ENCODE measurements at places on chromosomes 6 and 20.

- no peak for DNase-seq
Measured at GRCh38 chr20:32581839-32582658, 3.1 kb downstream of the NOL4L start.

DNA sequence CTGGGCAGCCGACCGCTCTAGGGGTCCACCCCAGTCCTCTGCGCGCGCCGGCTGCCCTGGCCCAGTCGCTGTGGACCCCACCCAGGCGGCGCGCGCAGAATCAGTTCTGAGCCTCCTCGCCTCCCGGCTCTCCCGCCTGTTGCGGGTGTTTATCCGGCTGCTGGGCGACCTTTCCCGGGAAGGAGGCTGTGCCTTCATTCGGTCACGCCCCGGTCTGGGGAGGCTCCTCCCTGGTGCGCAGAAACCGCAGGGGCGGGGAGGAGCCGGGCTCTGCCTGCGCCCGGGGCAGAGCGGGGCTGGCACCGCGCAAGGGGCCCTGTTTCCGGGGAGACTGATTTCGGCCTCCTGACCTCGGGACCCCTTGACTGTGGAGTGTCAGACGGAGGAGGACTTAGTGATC lies 80.8 kb upstream of the EYS start:
- no peak for DNase-seq

DNA sequence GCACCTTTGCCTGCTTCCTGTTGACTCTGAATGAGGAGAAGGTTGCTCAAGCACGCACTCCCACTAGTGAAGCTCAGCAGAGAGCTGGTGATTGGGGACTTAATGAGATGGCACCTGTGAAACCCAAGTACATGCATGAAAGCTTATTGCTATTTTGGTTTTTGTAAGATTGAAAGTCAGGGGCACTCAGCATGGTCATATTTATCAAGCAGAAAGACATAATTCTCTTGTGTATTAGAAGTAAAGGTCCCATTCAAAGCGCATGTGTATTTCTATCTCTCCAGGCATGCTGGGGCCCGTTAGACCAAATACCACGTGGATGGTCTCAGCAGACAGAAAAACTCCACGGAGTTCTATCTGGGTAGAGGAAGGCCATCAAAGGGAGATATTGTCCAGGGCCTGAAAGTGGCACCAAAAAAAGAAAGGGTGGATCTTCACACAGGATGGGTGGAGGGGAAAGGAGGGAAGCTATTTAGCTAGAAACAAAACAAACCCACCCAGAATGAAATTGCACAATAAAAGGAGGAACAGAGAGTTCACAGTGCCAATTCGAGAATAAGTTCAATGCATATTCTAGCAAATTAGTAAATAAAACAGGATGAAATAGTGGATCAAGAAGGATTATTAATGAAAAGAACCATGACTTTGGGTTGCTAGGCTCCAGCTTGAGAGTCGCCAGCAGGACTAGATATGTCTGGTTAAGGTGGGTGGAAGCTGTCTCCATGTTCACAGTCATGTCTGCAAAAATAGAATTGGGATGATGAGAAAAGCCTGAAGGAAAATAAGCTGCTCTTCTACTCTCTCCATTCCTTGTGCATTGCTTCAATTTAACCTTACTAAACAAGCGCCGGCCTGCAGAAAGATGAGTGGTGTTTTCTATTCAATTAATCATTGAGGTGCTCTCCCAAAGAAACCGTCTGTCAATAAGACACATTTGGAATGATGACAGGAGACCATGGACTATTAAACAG lies 224.9 kb upstream of the DTNBP1 start:
- no peak for DNase-seq

DNA sequence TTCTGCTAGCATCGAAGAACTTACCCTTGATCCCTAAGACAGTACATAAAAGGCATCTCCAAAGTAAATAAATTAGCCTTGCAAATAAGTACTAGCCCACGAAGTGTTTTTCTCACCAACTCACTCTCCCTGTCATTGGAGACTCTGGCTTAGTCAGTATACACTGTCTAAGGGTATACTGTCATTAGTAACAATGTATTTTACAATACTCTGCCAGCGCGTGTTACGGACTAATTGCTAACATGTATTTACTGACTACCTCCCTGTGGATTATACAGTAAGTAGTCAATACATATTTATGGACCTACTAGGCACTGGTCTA lies 72.1 kb downstream of the NFATC2 start:
- no peak for DNase-seq

- no peak for DNase-seq
Measured at GRCh38 chr6:47741807-47742206, 40.0 kb upstream of the OPN5 start.

GRCh38 chr20:39623584-39624234 lies 661.6 kb downstream of the DHX35 start:
- no peak for DNase-seq

- no peak for DNase-seq
Measured at GRCh38 chr20:10721137-10721896, 47.5 kb upstream of the JAG1 start.

- DNase-seq, result no peak
Measured at GRCh38 chr6:124870611-124871459, 91.4 kb upstream of the RNF217 start.

DNA sequence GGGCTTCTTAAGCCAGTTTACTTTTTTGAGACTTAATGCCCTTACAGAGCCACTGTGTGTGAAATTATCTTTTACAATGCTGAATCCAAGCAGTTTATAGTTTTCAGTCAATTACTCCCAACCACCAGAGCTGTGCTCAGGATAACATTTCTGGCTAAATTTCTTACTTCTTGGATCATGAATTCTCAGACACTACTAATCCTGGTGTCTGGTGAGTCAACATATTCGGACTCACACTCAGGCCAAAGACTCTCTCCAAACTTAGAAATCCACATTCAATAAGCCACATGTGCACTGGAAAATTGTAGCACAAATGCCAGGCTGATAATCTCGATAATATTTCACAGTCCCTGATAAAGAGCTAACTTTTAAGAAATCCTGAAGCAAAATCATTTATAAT lies 49.0 kb downstream of the PTPRT start:
- DNase-seq, result no peak

GRCh38 chr6:130765181-130765727 lies 62.0 kb upstream of the SMLR1 start:
- DNase-seq, result no peak

DNA sequence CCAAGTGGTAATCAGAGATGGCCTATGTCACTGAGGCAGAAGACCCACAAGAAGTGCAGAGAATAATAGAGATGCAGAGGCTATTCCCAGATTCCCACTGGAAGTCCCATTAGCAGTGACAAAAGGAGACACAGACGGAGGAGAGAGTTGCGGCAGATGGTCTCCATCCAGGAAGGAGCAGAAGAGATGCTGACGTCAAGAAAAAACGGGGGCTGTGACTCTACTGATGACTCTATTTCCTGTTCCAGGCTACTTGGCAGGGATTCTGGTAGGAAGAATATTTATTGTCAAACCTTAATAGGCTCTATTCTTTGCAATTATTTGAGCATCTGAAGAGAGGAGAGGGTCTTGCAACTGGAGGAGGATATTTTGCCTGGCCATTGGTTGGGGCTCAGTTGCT lies 246.0 kb upstream of the ECI2 start:
- DNase-seq, result no peak

- no peak for DNase-seq
Measured at GRCh38 chr20:10200330-10200729, 18.3 kb upstream of the SNAP25 start.

DNA sequence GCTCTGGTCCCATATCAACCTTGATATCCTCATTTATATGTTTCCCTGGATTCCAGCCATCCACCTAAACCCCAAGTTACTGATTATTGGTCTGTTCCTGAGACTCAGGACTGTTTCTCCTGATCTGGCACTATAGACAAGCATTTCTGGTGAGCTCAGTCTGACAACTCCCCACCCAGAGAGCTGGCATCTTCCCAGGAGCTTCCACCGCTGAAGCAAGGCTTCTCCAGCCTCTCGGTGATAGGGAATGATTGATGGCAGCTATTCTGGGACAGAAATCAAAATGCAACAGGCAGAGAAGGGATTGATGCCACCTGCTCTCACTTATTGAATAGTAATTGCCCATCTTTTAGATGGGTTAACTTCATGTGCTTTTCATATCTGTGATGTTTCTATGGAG lies 169.7 kb upstream of the GGTLC1 start:
- DNase-seq, result no peak

GRCh38 chr6:12233693-12234571 lies 56.2 kb upstream of the EDN1 start:
- no peak for DNase-seq

DNA sequence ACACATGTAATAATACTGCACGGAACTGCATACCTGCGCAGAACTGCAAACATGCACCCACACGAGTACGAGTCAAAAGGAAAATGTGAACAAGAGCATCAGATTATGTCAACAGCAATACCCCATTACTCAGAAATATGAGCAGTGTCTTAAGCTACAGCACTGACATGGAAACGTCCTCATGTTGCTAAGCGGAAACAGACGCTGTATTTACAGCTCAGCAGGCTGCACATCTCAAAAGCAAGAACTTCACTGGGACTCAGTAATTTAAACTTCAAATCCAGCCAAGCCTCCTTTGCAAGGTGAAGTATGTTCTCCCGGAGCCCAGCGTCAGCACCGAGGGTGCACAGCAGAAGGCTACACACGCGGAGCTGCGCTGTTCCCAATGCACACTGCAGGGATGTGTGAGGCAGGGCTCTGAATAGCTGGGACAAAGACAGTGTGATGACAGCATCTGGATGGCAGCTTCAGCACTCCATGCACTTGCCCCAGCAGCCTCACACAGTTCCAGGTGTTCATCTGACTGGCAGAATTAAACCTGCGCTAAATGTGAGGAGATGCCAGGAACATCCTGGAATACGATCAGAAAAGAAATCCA lies 202.8 kb downstream of the WDR27 start:
- no peak for DNase-seq
